ENCODE measurements at places on chromosomes 6 and 20.
A peak's percentile ranks its signal among the peaks of the same experiment; 100 is the strongest.

- no peak for DNase-seq
Measured at GRCh38 chr6:75150685-75151412, 55.0 kb downstream of the COL12A1 start.

GRCh38 chr6:165042912-165043311 is 266.5 kb downstream of the C6orf118 start:
- no peak for DNase-seq

GRCh38 chr20:20369250-20370093 is 1.6 kb downstream of the INSM1 start:
- DNase-seq: peak; percentile 58

GRCh38 chr6:112348891-112349635 is 1.9 kb downstream of the RFPL4B start:
- DNase-seq: no peak

- no peak for DNase-seq
Measured at GRCh38 chr6:87718662-87719433, 16.8 kb upstream of the AKIRIN2 start.

- DNase-seq: no peak
Measured at GRCh38 chr6:125296471-125296870, 5.3 kb downstream of the HDDC2 start.

GRCh38 chr6:81309811-81310210 is 442.7 kb downstream of the TENT5A start:
- DNase-seq: no peak

DNA sequence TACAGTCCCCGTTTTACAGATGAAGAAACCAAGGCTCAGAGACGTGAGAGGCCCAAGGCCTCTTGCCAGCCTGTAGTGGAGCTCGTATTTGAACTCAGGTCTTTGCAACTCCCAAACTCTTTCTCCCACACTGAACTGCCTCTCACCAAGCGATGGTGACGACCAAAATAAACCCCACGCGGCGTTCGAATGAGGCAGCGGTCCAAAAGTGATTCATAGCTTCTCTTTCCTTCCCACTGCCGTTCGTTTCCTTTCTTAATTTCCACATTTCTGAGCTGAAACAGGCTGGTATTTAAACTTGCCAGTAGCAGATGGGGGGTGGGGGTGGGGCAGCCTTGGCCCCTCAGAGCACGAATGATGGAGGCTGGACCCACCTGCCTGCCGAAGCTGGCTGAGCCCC is 252.9 kb upstream of the KCNG1 start:
- DNase-seq: peak; percentile 19

DNA sequence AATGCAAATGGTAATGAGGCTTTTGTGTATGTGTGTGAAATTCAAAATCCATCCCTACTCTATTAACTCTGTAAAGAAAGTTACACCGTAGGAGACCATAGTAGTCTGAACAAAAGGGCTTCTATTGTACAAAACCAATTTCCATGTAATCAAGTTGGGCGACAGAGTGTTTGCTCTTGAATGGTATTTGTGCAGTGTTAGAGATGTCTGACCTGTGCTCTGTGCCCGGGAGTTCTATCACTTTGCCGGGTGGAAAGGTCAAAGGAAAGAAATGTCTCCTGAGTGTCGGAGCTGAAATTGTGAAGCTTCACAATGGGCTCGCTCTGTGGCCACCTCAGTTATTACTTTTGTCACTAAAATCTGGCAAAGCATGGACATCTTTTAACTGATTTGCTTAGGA is 312.0 kb downstream of the SAMD5 start:
- DNase-seq: no peak

GRCh38 chr20:63886054-63886419 is 8.9 kb upstream of the DNAJC5 start:
- no peak for DNase-seq

DNA sequence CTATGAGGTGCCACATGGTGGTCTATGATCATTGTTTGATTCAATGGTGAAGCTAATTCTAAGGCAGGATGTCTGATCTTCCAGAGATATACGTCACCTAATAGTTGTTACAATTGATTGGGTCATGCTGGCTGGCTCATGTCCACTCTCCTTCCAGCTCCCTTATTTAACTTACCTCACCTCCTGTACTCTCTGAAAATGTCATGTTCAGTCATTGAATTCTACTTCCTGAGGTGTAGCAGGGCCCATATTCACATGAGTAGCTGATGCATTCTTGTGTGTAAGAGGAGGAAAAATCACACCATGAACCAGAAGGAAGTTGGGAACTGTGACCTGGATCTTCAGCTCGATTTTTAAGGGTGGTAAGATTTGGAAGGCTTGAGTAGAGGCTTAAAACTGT is 795.8 kb downstream of the QKI start:
- DNase-seq: no peak

GRCh38 chr20:23135449-23136420 is 49.6 kb upstream of the CD93 start:
- DNase-seq: no peak

DNA sequence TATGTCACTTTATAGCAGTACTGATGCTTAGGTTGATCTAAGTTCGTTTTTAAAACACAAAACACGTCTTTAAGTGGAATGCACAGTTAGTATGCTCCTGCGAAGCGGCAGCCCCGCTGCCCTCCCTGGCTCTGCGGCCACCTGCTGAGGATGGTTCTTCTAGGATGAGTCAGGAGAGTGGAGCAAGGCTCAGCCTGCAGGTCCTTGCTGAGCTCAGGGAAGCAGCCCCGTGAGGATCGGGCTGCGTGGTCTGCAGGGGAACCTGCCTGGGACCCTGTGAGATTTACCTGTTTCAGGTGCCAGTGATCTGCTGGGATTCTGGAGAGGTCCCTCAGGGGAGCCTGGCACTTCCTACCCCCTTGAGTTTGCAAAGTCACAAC is 57.5 kb downstream of the SYNJ2 start:
- DNase-seq: no peak

DNA sequence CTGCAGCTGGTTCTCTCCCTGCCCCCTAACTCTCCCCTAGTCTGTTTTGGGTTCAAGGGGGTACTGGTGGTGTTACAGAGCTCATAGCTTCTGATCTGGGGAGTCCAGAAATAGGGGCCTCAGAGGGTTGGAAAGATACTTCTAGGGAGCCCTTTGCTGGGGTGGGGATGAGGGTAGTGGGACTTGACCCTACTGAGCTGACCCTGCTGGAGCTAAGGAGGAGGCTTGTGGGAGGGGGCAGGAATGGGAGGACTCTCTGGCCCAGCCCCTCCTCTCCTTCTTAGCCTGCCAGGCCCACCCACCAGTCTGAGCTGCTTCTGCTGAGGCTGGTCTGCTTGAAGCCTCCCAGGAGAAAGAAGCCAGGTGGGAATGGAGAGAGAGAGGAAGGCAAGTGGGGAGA is at the start of gene EGFL8:
TSS of gene EGFL8 (plus strand) at position 301 of the 400 bp plus-strand sequence. CDS start 1,571 bp downstream, outside the sequence.
- no peak for DNase-seq

DNA sequence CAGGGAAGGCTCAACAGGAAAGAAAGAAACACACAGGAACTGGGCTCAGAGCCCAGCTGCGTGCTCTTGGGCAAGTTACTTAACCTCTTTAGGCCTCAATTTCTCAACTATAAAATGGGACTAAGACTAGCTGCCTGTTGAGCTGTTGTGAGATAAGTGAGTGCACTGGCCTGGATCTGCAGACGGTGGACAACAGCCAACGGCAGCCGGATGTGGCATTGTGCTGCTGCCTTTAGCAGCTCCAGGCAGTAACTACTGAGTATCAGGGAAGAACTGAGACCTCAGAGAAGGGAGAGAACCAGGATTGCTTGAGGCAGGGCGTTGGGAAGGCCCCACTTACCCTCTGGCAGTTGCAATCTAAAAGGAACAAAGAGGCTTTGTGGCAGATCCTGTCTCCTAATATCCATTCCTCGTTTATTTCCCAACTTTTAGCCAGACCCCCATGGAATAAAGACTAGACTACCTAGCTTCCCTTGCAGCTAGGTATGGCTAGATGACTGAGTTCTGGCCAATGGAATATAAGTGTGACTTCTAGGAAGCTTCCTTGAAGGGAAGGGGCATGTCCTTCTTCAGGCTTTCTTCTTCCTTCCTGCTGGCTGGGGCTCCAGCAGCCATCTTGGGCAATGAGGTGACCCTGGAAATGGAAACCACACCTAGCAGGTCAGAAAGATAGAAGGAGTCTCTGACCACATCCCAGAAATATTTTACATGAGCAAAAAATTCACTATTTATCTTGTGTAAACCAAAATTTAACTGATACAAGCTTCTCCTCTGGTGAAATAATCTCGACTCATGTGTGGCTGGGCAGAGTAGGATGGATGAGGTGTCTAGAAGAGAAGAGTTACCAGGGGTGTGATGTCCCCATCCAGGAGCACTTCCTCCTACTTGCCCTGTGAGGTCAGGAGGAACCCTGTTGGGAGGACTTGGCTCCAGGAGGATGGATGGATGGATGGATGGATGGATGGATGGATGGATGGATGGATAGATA is 67.6 kb downstream of the MRPL14 start:
- no peak for DNase-seq

GRCh38 chr6:43263314-43264178 is 20.3 kb downstream of the TTBK1 start:
- DNase-seq: peak; percentile 83

DNA sequence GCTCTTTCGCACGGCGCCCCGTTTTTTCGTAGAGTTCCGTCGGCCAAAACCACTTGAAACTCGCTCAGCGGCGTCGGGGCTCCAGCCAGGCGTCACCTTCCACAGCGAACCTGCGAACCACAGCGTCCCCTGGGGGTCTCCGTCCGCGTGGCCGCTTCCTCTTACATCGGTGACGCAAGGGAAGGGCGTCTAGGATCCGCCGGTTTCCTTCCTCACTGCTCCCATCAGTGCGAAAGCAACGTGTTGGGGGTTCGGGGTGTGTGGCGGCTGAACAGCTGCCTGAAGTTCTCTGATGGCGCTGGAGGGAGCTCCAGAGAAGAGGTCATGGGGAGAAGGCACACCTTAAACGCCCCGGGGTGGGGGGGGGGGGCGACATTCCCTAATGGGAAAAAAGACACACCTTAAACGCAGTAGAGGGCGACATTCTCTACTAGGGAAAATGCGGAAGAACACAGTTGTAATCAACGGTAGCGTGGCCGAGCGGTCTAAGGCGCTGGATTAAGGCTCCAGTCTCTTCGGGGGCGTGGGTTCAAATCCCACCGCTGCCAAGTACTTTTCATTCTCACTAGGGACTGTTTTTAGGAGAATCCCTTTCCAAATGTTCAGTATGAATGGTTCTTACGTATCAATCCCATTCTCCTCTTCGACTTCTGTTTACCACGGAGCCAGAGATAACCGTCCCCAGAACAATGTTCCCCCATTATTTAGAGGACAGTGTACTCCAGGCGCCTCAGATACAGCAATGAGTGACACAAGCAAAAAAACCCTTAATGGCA is 16.4 kb downstream of the ZNF311 start:
- peak; percentile 81 for DNase-seq

DNA sequence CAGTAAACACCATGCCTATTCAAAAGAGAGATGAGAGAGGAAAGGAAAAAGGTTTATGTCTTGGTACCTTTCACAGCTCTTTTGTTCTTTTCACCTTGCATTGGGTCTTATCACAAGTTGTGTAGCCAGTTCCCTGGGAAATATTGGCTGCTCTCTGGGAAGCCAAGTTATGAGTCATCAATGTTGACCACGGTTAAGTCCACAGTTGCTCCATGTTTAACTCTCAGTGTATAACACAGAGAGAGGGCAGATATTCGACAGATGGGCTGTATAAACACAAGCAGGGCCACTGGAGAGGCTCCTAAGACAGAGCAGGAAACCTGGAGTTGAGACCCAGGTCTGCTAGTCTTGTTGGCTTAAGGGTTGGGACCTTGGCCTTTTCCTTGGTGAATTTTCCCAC is 718.6 kb downstream of the QKI start:
- no peak for DNase-seq

GRCh38 chr6:79544939-79545450 is 7.8 kb upstream of the LCA5 start:
- no peak for DNase-seq

- peak; percentile 76 for DNase-seq
Measured at GRCh38 chr6:137707590-137708360, 159.3 kb upstream of the TNFAIP3 start.

- no peak for DNase-seq
Measured at GRCh38 chr20:43909720-43910119, 4.9 kb upstream of the TOX2 start.

DNA sequence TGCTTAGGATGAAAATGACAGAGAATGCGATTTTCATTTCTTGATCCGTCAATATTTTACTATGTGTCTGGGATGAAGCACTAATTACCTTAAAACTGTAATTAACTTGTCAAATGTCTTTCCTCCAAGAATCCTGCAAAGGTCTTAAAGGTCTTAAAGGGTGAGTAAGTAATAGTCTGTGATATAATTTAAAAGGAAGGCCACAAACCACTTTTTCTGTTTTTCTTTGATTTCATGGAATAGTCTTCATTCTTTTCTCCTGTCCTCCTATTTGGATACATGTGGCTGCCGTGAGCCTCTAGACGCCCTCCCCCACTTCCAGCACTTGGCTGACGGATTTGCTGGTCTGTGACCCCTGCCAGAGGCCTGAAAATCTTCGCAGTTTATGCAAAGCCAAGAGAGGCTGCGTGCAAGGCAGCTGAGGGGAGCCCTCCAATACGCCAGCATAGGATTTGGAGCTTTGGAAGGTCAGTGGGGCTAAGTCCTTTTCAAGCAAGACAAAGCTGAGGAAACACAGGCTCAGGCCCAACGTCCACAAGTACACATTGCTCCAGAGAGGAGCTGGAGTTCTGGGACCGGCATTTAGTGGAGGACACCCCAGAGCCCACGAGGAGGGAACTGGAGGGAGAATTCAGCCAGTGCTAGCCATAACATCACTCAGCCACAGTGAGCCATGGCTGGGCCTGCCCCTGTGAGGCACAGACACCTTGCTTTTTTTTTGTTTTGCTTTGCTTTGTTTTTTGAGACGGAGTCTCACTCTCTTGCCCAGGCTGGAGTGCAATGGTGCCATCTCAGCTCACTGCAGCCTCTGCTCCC is 382.6 kb downstream of the SMOC2 start:
- no peak for DNase-seq

DNA sequence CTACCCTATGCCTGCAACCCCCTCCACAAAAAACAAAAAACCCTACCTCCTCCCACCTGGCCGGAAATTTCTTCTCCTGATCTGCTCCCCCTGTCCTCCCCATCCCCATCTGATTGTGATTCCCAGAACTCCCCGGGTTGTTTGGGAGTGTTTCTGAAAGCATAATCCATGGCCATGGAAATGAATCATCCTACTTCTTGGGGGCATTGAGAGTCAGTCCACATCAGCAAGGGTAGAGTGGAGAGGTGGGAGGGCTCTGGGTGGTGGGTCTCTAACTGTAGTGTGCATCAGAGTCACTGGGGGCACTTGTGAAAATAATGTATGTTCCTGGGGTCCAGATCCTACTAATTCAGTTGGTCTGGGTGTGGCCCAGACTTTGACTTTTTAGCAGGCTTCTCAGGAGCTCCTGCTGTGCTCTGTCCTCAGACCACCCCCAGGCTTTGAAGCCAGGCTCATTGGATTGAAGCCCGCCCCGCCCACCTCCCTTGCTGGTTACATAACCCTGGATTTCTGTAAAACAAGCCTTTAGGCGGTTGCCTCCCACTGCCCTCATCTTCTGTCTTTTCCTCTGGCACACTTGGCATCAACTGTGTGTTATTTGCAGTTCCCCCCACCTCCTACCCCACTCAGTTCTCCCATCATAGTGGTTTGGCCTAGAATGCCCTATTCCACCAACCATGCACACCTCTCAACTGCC is 10.5 kb downstream of the PIGT start:
- no peak for DNase-seq
